ENCODE measurements at places on chromosomes 2 and 18.
A peak's percentile ranks its signal among the peaks of the same experiment; 100 is the strongest.

- no peaks in the 10 kb centered on the region for H3K36me3 ChIP-seq
- H3K27ac ChIP-seq: no peak overlapping the region
- no peak overlapping the region for H3K4me3 ChIP-seq
Measured at GRCh38 chr2:97673182-97673914, 3.8 kb downstream of the C2orf92 start.

DNA sequence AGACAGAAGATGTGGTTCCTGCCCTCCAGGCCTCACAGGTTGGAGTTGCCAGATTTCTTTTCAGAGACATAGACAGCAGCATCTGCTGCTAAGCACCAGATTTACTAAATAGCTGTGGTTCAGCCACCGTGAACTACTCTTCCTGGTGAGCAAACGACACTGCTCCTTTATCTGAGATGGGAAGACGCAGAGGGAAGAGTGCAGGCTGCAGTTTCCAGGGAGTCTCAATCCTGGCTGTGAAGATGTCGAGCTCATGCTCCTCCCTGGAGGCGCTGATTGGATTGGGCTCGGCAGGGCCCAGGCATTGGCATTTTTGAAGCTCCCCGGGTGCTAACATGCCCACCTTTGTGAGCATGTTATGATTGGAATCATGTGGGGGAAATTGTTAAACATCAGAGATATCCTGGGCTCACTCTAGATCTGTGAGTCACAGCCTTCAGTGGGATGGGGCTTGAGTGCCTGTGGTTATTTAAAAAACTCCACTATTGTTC lies 314.8 kb downstream of the TSN start:
- no peaks in the 10 kb centered on the region for H3K27me3 ChIP-seq
- no peaks in the 10 kb centered on the region for H3K4me1 ChIP-seq
- DNase-seq: no peak
- H3K36me3 ChIP-seq: no peaks in the 10 kb centered on the region
- H3K27ac ChIP-seq: no peak overlapping the region

GRCh38 chr2:127605691-127606263 lies 40.2 kb upstream of the GPR17 start:
- H3K36me3 ChIP-seq: no peaks in the 10 kb centered on the region
- H3K4me3 ChIP-seq: no peak overlapping the region
- peaks cover 58% of the 10 kb centered on the region for H3K27me3 ChIP-seq
- no peak overlapping the region for H3K27ac ChIP-seq

GRCh38 chr18:50194631-50195532 lies at the start of gene MYO5B:
Gene MYO5B, minus strand, starts transcription at chr18:50195147. Its CDS starts 354 bp downstream, at chr18:50194793.
- DNase-seq: peak; percentile 11
- peak within 1 kb of the TSS; percentile 69 for H3K4me3 ChIP-seq
- peaks cover 12% of the 10 kb centered on the region for H3K4me1 ChIP-seq
- H3K36me3 ChIP-seq: no peaks in the 10 kb centered on the region

DNA sequence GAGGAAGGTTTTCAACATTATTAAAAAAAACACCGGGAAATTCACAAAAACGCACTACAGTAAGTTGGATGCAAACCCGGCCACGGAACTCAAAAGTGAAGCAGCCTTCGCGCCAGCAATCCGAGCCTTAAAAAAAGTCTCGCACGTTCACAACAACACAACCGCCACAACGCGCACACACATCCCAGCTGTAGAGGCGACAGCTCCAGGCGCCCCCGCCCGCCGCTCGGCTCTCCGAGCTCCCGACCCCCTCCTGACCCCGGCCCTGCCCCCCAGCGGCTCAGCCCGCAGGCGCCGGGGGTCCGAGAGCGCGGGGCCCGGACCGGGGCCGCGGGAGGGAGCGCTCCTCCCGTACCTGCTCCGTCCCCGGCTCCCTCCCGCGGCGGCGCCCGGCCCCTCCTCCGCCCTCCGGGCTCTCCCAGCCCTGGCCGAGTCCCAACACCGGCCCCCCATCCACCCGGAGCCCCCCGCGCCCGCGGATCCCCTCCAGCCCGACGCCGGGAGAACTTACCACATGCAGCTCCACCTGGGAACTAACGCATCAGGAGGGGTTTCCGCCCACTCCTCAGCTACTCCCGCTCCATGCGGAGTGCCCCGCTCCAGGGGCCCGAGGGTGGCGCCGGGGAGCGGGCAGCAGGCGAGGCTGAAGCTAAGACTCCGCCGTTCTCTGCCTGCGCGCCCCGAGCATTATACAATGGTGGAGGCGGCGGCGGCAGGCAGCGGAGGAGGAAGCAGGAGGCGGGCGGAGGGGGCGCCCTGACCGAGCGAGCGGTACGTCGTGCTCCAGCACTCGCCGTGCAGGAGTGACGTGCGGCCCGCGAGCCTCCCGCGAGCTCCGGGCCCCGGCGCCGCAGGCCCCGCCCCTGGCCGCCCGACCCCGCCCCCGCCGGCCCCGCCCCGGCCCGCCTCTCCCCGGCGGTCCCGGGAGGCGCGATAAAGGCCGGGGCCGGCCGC lies at the start of gene SERTAD2:
TSS of gene SERTAD2 (minus strand) at position 805 of the 954 bp plus-strand sequence. CDS start 17,042 bp downstream, outside the sequence.
- peaks cover 35% of the 10 kb centered on the region for H3K4me1 ChIP-seq
- peak; percentile 79 for DNase-seq
- peak within 1 kb of the TSS; percentile 87 for H3K4me3 ChIP-seq
- peaks cover 11% of the 10 kb centered on the region for H3K36me3 ChIP-seq

- H3K36me3 ChIP-seq: no peaks in the 10 kb centered on the region
- peaks cover 8% of the 10 kb centered on the region for H3K4me1 ChIP-seq
- no peaks in the 10 kb centered on the region for H3K27me3 ChIP-seq
- no peak for DNase-seq
Measured at GRCh38 chr2:68607837-68608236, 35.5 kb upstream of the PROKR1 start.

DNA sequence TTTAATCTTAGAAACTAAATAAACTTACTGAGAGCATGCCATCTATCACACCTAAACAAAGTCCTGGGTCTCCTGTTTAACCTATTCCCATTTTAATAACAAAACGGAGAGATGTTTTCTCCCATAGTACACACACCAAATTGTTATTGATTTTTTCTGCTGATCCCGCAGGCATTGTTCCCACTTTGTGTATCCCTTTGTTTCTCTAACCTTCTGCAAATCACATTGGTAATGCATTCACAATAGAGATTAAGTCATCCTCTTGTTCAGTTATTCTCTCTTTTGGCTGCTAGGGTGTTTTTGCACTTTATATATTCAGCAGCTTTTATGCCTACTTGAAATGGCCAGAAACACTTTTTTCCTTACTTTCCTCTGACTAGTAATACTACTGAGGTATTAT lies 1071.9 kb upstream of the CDH2 start:
- H3K4me3 ChIP-seq: no peak overlapping the region
- no peaks in the 10 kb centered on the region for H3K27me3 ChIP-seq
- no peaks in the 10 kb centered on the region for H3K4me1 ChIP-seq
- H3K36me3 ChIP-seq: no peaks in the 10 kb centered on the region
- H3K27ac ChIP-seq: no peak overlapping the region
- DNase-seq: no peak

- no peak for DNase-seq
- no peaks in the 10 kb centered on the region for H3K36me3 ChIP-seq
- H3K27ac ChIP-seq: no peak overlapping the region
- H3K4me1 ChIP-seq: no peaks in the 10 kb centered on the region
- no peak overlapping the region for H3K4me3 ChIP-seq
- H3K27me3 ChIP-seq: peaks cover 35% of the 10 kb centered on the region
Measured at GRCh38 chr2:181774685-181775084, 94.4 kb upstream of the NEUROD1 start.

All from effector memory CD8-positive, alpha-beta T cell (primary cell).